Right atrium auricular region (tissue), 2 donors: ENCODE measurements at places on chromosomes 1 and 21. TPM values are rescaled to one million over a fixed set of nuclear protein-coding genes. Genes with fewer than 3 reads are reported as not detected.

COL8A2 gene
- total RNA-seq, result 3.5 TPM

KRTAP6-2 gene
- not detected for total RNA-seq

- DNase-seq, result no peak
Observed at GRCh38 chr1:110597966-110598365, 8.2 kb downstream of the KCNA2 start.

XCL2 gene
- total RNA-seq, result not detected

- DNase-seq, result no peak
Observed at GRCh38 chr1:78619803-78620579, at the start of gene IFI44L. Gene IFI44L, plus strand, starts transcription at chr1:78620448. Its CDS starts 7,468 bp downstream, at chr1:78627916.

DNA sequence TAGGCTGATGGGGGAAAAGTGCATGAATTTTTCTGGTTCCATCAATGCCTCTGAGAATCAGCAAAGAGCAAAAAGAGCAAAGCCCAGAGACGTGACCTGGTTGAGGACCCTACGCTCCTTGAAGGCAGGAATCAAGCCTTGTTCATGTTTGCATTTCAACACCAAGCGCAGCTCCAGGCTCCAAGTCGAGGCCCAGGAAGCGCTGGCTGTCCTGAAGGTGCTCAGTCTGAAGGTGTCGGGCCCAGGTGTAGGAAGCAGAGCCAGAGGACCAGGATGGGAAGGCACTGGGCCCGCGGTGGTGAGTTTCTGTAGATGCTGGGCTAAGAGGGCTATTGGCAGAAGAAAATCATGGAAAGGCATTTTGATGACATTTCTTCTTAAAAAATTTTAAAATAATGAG, 25.6 kb upstream of the KCNE2 start:
- DNase-seq, result no peak

DNA sequence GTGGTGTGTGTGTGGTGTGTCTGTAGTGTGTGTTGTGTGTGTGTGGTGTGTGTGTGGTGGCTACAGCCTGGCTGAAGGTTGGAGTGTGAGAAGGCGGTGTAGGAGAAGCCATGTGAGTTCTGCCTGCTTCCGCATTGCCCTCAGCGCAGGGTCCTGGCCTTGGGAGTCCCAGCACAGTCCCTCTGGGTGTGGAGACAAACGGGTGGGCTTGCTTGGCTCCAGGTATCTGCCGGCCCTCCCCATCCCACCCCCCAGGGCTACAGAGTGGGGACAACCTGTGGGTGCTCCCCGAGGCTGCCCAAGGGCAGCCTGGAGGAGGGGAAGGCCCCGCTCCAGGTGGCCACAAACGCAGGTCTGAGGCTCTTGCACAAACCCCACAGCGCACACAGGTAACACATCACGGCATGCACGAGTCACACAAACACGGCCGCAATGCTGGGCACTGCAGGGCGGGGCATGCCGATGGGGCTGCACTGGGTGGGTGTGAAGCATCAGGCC, 31.7 kb upstream of the ADARB1 start:
- DNase-seq, result no peak

DNA sequence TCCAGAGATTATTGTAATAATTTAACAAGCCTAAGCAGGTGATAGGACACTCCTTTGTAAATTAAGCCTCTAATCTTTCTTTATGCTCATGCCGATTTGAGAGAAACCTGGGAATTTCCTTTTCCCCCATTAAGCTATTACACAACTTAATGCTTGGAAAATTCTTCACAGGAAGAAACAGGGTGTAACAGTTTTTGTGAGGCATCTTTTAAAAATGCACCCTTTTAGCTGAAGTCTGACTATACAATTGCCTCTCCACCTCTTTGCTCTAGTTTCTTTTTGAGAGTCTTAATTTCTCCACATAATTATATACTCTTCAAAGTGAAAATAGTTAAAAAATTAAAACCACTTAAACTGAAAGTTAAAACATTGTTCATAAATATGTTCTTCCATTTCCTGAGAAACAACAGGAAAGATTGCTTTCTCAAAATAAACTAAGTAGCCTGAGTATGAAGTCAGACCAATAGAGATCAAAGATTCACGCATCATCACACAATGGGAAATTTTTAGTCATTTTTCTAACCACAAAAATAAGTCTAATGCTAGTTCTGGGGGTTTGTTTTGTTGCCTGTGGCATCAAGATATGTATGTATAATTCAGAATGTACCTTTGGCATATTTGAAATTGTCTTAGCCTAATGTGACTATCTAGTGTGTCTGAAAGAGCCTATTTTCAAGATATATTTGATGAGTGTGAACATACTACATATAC, 34.7 kb downstream of the LRRC8D start:
- DNase-seq, result no peak

DNA sequence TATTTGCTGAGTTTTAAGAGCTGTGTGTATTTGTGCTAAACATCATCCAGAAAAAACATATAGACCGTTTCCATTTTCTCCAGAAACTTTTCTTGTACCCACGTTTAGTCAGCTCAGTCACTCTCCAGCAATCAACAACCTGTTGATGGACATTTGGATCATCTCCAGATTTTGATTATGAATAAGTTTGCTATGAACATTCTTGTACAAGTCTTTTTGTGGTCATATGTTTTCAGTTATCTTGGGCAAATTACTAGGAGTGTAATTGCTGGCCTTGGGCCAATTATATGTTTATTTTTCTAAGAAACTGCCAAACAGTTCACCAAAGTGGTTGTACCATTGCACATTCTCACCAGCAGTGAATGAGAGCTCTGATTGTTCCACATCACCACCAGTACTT, 221.8 kb downstream of the CENPF start:
- no peak for DNase-seq

DNA sequence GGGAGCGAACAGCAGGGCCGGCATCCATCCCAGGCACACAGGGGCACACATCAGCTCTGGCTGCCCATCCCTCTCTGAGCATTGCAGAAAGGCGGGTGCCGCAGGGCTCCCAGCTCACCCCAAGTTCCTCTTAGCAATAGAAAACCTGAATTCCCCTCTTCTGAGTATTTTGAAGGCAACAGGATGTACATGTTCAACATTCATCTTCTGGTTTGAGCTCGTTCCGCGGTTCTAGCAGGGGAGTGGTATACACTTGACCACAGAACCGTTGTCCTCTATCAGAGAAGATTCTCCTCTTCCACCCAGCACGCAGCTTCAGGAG, 23.6 kb downstream of the ACTA1 start:
- no peak for DNase-seq

PIGR gene
- total RNA-seq, result not detected

DNA sequence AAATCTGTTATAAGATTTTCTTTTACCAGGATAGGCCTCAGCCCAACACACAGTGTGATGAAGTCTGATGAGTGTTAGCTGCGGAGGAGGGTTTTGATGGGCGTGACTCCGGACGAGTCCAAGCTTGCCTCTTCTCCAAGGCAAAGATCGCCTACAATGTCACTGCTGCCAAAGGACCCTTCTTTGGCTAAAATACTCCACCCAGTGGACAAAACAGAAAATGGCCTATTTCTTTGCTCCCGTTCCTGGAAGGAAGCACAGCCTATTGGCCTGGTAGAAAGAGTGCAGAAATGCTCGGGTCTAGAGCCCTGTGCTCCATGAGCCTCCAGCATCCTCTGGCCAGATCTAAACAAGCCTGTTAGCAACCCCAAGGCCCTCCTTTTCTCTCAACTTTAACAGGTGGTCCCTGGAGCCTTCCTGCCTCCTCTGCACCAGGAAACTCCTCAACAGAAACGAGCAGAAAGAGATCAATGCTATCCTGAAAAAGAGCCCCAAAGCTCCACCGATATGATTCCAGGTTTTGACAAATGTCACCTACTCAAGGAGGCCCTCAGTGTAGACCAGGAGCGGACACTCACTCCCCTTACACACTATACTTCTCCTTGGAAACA, 3.4 kb upstream of the CASQ2 start:
- DNase-seq, result peak; percentile 77
